ENCODE measurements at places on chromosomes 4 and X.

GRCh38 chr4:144584428-144584827 lies 61.5 kb upstream of the HHIP start:
- no peak for DNase-seq

DNA sequence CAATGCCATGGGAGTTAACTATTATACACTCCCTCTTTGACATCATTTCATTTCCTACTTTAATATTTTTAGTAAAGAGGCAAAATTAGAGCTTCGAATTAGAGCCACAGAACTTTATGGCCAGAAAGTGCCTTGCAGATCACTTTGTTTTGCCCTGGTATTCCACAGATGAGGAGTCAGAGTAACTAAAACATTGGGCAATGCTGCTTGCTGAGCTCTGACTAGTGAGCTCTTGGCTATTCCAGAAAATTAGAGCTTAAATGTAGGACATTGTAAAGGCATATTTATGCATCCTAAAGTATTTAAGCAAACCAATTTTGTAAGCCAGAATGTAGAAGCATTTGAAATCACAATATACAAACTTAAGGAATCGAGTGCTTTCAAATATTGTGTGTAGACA lies 6.3 kb upstream of the ZNF827 start:
- DNase-seq: no peak

- no peak for DNase-seq
These were observed 14.7 kb downstream of the WDR44 start for GRCh38 chrX:118360429-118361125.

DNA sequence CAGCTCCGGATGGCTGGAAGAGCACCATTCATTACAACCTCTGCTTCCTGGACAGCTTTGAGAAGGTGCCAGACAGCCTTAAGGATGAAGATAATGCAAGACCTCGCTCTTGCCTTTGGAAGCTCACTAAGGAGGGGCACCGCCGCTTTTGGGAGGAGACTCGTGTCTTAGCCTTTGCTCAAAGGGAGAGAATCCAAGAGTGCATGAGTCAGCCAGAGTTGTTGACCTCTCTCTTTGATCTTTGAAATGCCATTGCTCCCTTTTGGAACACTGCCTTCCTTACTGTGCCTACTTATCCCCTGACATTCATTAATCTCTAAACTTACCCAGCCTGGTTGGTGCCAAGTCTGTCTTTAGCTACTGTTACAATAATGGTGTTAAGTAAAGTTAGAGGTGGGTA lies 1.2 kb downstream of the FOXR2 start:
- no peak for DNase-seq

GRCh38 chrX:43065978-43066377 lies 288.0 kb upstream of the PPP1R2C start:
- DNase-seq: no peak

DNA sequence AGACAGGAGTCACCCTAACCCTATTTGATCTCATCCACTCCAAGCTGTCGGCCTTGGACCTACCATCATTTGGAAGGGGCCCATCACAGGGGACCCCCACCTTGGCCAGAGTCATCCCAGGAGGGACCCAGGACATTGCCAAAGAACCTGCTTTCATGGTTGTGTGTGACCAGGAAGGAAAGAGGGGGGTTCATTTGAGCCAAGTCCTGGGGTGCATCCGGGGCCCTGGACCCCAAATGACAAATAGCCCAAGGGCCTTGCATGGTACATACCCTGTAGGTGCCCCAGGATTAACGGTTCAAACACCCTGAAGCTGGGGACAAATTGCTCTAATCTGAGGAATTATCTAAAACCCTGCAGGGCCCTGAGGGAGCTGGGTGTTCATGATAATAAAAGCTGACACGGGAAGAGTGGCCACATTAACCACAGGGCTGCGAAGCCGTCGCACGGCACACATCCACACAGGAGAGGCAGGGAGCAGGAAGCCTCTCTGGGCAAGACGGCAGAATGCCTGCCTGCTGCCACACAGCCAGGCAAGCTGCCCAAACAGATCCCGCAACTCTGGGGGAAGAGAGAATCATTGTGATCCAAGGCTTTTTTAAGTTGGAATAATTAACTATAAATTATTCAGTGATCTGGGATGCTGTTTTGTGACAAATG lies 28.2 kb upstream of the PPP2R2C start:
- DNase-seq: no peak

- DNase-seq: no peak
These were observed 12.0 kb upstream of the SLC2A9 start for GRCh38 chr4:10033191-10033881.

DNA sequence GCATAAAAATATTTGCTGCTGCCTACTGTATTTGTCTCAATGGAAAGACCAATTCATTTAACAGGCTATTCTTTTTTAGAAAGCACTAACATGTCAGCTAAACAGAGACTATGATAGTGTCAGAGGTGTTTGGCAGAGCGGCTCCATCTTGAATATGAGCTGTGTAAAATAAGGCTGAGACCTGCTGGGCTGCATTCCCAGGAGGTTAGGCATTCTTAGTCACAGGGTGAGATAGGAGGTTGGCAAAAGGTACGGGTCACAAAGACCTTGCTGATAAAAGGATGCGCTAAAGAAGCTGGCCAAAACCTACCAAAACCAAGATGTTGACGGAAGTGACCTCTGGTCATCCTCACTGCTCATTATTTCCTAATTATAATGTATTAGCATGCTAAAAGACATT lies 41.8 kb downstream of the NPY5R start:
- DNase-seq: no peak

DNA sequence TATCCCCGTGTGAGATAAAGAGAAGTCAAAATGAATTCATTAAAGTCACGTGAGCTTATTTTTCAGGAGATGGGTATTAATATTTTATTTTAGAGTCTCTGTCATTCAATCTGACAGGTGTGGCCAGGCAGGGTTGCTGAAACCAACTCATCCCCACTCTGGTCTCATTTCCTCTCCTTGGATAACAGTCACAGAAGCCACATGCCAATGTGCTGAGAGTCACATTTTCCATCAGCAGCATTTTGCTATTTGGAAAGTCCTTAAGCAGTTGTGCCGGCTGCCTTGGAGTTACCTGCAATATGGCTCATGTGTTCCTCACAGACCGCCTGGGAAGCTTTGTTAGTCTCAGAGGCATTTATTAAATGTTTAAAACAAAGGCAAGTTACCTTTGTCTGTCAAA lies 302.3 kb downstream of the DCHS2 start:
- no peak for DNase-seq

- no peak for DNase-seq
These were observed 1.1 kb upstream of the DKK2 start for GRCh38 chr4:107037199-107037584.

DNA sequence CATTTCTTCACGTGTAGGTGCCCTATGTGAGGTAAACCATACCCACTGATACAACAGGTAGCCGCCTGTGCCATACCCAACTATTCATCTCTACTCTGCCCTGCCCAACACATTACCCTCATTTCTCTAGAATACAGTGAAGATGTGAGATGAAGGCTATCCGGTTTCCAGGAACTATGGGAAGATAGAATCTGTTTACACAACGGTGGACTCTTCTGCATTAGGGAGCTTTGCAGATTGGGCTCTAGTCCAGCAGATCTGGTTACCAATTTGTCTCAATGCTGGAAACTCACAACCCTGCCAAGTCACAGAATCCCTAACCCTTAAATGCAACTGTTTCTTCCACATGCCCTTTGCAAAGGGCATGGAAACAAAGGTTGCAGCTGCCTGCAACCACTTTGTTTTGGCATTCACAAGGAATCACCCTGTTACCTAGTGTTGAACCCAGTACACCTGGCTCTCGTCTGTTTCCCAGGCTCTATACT lies 6.4 kb upstream of the SLAIN2 start:
- DNase-seq: no peak

- DNase-seq: no peak
These were observed 69.4 kb downstream of the PDS5A start for GRCh38 chr4:39908284-39908683.

- DNase-seq: no peak
These were observed 72.6 kb upstream of the SLC4A4 start for GRCh38 chr4:71266090-71266794.

DNA sequence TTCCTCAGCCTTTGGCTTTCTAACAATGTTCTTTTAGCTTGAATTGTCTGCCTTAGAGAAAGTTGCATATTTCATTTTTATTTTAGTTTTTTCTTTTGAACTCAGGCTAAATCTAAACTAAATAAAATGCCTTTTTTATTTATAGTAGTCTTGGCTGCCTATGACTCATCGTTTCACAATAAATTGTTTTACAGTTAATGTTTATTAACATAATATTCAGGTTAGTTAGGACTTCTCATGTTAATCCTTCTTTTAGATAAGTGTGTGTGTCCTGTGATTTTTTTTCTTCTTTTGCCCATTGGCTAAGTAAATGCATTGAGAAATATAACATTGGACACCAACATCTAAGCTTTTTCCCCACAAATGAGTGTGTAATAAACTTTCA lies 1.6 kb downstream of the RP2 start:
- DNase-seq: no peak
